ENCODE measurements at places on chromosomes 4 and X. TPM values are rescaled to one million over a fixed set of nuclear protein-coding genes. Genes with fewer than 3 reads are reported as not detected.
A peak's percentile ranks its signal among the peaks of the same experiment; 100 is the strongest.

- no peak for DNase-seq
Measured at GRCh38 chr4:19945501-19945900, 306.2 kb upstream of the SLIT2 start.

CT45A3 gene
- polyA plus RNA-seq = 20.7 TPM

SPATA18 gene
- polyA plus RNA-seq = 127 TPM

- no peak for DNase-seq
Measured at GRCh38 chr4:153547520-153547919, 81.4 kb downstream of the TMEM131L start.

DNA sequence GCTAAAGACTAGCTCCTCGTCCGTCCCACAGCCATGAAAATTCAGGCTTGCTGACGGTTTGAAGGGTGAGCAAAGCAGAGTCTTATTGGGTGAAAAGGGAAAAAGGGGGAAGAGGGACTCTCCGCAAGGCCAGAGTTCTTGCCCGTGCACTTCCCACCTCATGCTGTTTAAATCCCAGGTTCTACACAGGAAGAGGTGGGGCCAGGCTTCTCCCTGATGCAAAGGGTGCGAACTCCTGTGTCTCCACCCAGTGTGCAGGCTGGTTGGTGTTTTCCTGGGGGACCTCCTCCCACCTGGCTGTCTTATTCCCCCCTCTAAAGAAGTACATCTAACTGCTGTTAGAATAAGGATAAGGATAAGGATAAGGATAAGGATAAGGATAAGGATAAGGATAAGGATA is 18.0 kb upstream of the LANCL3 start:
- no peak for DNase-seq

GAGE13 gene
- 15.5 TPM for polyA plus RNA-seq

GRCh38 chr4:3531318-3531878 is 824 bp downstream of the LRPAP1 start:
- DNase-seq = no peak

DNA sequence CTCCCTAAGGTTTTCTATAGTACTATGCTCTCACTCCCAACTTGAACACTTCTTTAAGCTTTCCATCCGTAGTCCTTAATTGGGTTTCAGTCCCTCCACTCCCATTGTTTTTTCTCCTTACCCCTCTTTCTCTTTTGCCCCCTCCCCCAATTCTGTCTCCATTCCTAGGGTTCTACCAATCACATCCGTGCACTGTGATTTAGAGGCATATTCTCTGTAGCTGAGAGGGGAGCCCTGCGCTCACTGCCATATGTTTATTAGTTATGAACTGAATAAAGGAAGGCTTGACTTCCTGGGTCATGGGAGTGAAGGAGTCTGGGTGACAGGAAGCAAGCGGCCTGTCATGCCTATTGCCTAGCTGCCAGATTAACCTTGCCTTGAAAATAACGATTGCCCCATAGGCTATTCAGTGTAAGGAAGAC is 471 bp downstream of the MCTS1 start:
- DNase-seq = no peak

DNA sequence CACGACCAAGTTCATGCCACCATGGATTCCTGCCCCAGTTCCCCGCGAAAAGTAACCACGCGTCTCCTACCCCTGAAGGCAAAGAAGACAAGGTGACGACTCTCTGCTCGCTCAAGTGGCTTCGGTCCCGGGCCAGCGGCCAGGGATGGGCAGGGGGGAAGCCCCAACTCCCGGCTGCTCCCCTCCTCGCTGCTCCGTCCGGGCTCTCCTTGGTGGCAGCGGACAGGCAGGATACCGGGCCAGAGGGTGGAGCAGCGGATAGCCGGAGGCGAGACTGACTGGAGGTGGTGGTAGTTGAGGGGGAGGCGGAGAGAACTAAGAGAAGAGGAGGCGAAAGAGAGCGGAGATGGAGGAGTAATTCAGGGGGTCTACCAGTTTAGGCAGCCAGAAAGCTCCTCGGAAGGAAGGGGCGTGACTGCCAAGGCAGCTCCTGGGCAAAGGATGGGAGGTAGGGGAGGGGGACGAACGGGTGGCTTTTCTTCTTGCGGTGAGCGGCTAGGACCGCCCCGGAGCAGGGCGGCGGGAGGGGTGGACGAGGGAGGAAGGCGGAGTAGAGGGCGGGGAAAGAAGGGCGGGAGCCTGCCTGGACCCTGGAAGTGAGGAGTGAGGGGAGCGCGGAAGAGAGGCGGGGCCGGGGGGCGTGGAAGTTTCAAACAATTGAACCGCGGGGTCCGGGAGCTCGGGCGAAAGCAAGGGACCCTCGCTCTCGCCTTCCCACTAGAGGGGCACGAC is at the start of gene AMOT:
Gene AMOT, minus strand, starts transcription at position 450 of the 732 bp plus-strand sequence. CDS start 17,705 bp downstream, outside the sequence.
- DNase-seq = peak; percentile 85
